NCI-H2081 (cell line): ENCODE measurements at places on chromosomes 16 and 17.

GRCh38 chr17:7440113-7440833, 961 bp downstream of the FGF11 start:
- peak; percentile 11 for DNase-seq

GRCh38 chr16:80015566-80015965, 415.0 kb upstream of the MAF start:
- no peak for DNase-seq

DNA sequence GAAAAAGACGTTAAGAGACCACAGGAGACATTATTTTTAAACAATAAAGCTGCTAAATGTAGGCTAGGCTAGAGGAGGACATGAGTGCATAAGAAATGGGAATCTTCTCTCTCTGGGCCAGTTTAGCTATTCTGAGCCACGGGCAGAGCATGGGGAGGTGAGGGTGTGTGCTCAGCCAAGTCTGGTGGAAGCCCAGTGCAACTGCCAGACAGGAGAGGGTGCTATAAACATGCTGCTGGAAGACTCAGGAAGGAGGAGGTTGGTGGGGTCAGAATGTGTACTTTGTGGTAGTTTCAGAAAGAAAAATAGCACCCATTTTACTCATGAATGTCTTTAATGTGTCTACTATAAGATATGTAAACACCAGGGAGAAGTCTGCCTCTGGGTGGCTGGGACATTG, 5.9 kb upstream of the SDK2 start:
- DNase-seq = peak; percentile 67

GRCh38 chr17:78694805-78695531, 87.1 kb downstream of the CYTH1 start:
- DNase-seq = no peak

- DNase-seq = no peak
Measured at GRCh38 chr17:15451680-15452079, 15.7 kb downstream of the CDRT4 start.

DNA sequence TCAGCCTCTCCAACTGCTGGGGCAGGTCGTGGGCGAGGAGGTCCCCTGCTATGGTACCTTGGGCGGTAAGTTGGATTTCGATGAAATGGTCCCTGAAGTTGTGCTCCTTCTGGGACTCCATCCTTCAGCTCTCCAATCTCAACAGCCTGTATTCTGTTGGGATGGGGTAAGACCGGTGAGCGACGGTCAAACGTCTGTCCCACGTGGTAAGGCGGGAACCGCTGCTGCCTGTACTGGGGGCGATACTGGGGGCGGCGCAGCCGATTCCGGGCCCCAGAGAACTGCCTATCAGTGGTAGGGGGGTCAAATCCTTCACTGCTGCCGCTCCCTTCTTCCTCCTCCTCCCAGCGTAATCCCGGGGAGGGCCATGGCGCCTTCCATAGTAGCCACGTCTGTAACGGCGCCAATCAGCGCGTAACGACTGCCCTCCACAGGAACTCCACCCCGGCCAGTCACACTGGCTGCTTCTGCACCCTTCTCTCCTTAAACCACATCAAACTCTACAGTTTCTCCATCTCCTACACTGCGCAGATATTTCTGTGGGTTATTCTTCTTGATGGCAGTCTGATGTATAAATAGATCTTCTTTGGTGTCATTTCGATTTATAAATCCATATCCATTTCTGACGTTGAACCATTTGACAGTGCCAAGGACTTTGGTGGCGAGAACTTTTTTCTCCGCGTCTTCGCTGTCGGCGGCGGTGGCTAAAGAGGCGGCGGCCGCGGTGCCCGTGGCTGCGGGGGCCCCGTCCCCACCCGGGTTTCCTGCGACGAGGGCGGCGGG, 41.1 kb downstream of the AHSP start:
- no peak for DNase-seq

DNA sequence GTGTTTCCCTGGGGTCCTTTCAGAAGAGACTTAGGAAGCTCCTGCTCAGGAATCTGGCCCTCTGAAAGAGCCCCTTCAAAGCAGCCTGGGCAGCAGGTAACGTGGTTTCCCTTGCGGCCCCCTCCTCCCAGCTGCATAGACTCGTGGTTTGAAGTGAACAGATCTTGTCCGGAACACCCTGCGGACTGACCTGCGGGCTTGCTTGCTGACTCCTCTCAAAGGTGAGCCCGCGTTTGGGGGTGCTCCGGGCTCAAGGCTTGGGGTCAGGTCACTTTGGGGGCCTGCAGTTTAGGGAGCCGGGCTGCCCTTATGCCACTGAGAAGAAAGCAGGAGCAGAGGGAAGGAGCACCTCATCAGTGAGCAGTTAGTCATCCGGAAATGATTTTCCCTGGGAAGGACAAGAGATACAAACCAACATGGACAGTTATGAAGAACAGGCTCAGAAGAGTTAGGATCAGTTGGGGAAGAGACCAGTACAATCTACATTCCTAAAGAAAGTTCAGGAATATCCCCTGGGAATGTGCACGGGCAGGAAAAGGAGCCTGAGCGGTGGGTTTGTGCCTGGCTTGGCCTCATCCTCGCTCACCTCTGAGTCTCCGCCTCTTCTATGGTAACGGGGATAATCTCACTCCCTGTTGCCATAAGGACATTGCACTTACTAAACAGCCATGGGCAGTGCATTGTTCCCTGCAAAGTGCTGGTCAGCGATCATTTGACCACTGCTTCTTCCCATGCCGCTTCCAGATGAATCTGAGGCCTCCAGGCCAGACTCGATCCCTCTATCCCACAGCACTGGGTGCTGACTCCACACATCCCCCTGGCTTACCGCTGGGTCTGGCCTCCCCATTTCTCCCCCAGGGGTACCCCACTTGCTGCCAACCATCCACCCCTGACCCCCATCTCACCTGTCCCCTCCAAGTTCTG, 10.0 kb downstream of the LDHD start:
- DNase-seq = no peak

- DNase-seq = no peak
Measured at GRCh38 chr16:2071454-2072202, 23.8 kb downstream of the TSC2 start.

DNA sequence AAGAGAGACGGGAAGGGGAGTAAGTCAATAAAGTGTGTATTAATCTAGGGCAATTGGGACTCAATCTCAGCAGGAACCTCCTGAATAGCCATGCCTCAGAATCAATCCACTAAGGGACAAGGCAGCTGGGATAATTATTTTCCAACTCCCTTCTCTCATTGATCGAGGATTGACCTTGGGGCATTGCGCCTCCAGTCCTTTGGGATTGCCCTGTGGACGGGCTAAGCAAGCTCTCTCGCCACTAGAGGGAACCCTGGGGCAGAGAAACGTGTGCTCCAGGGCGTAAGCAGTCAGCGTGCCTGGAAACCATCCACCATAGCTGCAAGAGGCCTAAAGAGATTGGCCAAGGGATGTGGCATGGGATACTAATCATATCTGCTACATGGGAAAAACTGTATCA, 53.9 kb upstream of the ERCC4 start:
- DNase-seq = peak; percentile 63

DNA sequence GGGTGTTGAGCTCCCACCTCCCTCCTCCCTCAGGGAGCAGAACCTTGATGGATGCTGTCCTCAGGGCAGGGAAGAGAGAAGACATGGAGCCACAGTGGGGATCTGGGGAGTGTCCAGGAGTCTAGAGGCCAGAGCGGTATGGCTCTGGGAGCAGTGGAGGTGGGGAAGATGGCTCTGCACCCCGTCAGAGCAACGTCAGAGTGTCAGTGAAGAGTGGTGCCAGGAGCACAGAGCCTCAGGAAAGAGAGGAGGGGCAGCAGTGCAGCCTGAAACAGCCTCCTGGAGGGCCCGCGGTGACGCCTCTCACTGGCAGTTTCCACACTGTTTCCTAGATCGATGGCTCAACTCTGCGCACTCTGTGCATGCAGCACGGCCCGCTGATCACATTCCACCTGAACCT, 23.2 kb upstream of the SLC5A11 start:
- no peak for DNase-seq

- no peak for DNase-seq
Measured at GRCh38 chr17:31549121-31549524, 157.6 kb downstream of the RAB11FIP4 start.

DNA sequence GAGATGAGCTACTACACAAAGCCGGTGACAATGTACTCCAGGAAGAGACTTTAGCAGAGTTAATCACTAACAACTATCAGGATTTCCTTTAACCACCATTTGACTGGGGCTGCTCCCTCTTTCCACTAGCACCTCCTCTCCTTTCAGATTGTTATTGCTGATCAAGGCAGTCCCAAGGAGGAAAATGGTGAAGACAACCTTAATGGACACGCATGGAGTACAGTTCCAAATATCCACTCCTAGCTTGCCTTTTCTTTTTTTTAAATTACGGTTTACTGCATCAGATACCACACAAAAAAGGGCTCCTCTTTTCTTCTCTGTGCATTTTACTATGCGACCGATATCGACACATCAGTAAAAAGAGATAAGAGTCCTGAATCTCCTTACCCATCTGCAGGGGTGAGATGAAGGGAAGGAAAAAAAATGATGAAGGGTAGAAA, 30.9 kb downstream of the FAM222B start:
- no peak for DNase-seq

GRCh38 chr16:31488468-31489297, 5.8 kb downstream of the SLC5A2 start:
- DNase-seq = no peak

- no peak for DNase-seq
Measured at GRCh38 chr16:84463221-84463620, 41.2 kb downstream of the MEAK7 start.

DNA sequence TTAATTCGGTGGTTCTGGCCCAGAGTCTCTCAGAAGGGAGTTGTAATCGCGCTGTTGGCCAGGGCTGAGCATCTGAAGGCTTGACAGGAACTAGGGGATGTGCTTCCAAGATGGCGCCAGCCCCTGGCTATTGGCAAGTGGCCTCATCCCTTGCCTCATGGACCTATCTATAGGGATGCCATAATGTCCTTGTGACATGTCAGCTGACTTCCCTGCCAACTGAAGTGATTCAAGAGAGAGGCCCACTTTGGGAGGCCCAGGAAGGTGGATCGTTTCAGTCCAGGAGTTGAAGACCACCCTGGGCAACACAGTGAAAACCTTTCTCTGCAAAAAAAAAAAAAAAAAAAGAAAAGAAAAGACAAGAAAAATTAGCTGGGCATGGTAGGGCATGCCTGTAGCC, 15.0 kb upstream of the C16orf87 start:
- DNase-seq = no peak

GRCh38 chr17:34671191-34671590, 91.8 kb downstream of the TMEM132E start:
- no peak for DNase-seq

DNA sequence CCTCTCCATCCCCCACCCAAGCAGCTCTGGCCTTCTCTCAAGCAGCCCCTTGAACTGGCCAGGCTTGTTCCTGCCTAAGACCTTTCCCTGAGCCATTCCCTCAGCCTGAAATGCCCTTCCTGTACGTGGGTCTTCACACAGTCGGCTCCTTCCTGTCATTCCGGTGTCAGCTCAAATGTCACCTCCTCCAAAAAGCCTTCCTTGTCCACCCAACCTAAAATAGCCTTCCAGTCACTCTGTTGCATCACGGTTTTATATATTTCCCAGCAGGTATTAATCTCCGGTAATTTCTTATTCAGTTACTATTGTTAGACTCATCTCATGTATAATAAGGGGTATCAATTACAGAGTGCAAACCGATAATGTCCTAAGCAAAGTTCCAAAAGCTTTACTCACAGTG, 51.8 kb downstream of the C17orf67 start:
- DNase-seq = no peak

DNA sequence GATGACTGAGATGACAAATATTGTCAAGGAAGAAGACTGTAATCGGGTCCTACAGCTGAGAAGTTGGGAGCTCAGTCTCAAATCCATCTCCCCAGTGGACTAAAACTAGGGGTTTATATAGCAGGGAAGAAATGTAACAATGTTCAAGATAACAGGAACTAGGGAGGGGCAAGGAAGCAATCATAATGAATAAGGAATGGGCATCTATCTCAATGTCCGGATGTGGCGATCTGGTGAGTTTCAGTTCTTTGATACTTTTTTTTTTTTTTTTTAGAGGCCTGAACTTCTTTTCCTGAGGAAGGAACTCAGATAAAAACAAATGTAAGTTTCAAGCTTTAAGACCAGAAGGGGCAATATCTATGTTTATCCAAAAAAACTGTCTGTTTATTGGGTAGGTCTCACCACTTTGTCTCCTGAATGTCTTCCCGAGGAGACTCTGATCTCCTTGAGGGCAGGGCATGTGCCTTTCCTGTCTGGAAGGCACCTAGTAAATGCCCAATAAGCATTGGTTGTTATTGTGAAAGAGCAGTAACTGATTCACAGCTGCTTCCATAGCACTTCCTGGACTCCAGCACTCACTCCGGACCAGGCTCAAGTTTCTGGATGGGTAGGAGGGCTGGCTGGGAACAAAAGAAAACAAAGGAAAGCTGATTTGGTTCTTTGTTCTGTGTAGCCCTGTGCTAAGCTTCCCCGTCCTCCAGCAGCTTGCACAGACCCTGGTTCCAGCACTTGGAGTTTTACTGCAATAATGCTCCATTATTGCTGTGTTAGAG, 51.9 kb downstream of the MEOX1 start:
- no peak for DNase-seq

GRCh38 chr16:24497440-24497839, 41.9 kb upstream of the RBBP6 start:
- no peak for DNase-seq

DNA sequence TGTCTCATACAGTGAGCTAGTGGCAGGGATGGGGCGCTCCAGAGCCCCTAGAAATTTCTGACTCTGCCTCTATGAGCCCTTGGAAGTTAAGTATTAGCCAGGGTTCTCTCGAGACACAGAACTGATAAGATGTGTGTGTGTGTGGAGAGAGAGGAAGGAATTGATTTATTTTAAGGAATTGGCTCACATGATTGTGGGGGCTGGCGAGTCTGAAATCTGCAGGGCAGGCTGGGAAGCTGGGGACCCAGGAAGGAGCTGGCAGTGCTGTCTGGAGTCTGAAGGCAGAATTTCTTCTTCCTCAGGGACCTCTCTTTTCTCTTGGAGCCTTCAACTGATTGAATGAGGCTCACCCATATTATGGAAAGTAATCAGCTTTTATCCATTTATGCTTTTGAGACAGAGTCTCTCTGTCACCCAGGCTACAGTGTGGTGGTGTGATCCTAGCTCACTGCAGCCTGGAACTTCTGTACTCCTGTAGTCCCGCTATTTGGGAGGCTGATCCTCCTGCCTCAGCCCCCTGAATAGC, 16.8 kb downstream of the LRRC75A start:
- no peak for DNase-seq

- no peak for DNase-seq
Measured at GRCh38 chr17:2710803-2711607, 559 bp downstream of the CLUH start.

DNA sequence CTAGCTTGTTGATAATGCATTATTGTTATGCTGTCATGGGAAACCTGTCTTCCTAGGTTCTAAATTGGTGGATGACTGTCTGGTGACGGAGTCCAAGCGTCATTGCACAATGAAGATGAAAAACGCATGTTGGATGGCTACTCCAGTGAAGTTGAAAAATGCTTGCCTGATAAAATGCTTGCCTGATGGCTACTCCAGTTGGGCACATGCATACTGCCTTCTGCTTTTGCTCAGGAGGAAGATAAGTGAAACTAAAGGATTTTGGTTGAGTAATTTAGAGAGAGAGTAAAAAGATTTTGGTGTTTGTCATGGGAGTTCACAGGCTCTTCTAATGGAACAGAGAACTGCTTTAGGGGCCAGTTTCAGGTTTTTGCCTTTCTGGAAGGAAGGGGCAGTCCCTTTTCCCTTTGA, 118.6 kb downstream of the PRKCA start:
- DNase-seq = no peak
